ENCODE measurements at places on chromosomes 3 and 15.

DNA sequence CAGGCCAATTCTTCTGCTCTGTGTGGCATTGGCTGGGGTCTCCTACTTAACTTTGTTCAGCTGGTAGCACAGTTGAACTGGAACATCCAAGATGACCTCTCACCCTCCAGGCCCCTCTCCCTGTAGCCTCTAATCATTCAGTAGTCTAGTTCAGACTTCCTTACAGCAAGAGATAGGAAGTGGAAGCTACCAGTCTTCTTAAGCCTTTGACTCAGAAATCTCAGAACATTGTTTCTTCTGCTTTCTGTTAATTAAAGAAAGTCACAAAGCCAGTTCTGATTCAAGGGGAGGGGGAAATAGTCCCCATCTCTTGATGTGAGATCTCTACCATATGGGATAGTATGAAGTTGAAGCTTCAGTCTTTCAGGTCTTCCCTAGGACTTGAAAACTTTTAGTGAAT is 18.8 kb upstream of the SACM1L start:
- DNase-seq: no peak

DNA sequence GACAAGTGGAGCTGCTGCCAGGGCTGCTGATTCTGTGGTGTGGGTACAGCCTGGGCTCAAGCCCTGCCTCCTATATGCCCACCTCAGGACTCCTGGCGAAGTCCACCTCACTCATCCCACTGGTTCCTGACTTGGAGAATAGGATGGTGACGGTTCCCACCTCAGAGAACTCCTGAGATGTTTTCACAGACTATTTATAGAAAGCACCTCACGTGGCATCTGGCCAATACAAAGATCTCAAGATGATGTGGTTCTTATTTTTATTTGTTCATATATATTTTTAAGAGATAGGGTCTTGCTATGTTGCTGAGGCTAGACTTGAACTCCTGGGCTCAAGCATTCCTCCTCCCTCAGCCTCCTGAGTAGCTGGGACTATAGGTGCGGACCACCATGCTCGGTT is 236.9 kb upstream of the BHLHE40 start:
- DNase-seq: no peak

GRCh38 chr15:58584789-58585461 is 153.1 kb downstream of the LIPC start:
- no peak for DNase-seq

DNA sequence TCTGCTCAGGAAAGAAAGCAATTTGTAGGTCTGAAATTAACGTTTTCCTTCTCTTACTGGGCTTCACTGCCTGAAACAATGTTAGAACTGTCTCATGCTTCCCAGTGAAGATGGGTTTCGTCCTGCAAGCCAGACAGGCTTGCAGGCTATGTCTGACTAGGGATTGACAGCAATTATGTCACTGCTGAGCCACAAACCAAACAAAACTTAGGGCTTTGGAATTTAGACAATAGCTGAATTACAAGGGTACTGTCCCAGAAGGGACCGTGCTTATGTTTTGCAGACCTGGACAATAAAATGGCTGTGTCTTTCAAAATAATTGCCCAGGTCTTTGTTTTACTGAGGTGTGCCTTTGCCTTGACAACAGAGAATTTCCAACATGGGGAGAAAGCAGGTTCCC is 46.3 kb upstream of the CCDC80 start:
- no peak for DNase-seq

- DNase-seq: no peak
Measured at GRCh38 chr3:193896419-193896818, 239.5 kb upstream of the HES1 start.

GRCh38 chr15:59104602-59104911 is 389 bp upstream of the CCNB2 start:
- no peak for DNase-seq

GRCh38 chr3:169348929-169349621 is 314.4 kb downstream of the MECOM start:
- no peak for DNase-seq

- DNase-seq: no peak
Measured at GRCh38 chr3:193731656-193732055, 138.6 kb downstream of the OPA1 start.

DNA sequence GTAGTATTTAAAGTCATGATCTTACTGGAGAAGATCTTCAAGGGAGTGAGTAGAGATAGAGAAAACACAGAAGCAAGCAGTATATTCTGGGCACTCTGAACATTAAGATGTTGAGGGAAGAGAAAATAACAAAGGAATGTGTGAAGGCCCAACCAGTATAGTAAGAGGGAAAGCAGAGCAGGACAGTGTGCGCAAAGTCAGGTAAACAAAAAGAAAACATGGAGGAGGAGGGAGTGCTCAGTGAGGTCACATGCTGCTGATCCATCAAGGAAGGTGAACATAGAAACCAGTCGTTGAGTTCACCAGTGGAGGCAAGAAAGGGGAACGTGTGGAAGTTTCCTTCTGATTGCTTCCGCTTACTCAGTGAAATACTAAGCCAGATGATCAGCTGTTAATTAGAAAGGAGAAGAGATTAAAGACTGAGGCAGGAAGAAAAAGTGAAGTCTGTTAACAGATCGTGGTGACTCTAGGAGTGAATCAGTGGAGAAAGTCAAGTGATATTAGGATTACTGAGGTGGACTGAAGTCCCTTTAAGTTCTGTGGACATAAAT is 47.2 kb downstream of the OPA1 start:
- no peak for DNase-seq

GRCh38 chr15:99999282-100000070 is 266.2 kb upstream of the LYSMD4 start:
- DNase-seq: no peak

DNA sequence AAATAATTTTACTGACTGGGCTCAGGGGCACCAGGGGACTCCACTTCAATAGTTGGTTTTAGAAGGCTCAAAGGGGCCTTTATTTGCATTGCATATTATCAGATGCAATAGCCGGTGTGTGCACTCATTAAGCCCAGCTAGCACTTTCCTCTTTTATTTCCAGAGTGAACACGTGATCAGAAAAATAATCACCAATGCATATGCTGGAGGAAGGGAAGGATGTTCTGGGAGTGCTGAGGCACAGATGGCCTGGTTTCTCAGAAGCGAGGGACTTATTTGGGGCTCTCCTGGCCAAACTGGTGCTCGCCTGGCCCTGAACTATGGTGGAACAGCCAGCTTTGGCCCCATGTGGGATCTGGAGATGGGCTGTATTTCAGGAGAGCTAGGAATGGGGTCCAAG is 60.4 kb upstream of the SEC13 start:
- no peak for DNase-seq

GRCh38 chr3:165196577-165197480 is 645 bp upstream of the SLITRK3 start:
- no peak for DNase-seq

GRCh38 chr3:141710888-141711616 is 27.0 kb upstream of the RNF7 start:
- DNase-seq: peak; percentile 90

DNA sequence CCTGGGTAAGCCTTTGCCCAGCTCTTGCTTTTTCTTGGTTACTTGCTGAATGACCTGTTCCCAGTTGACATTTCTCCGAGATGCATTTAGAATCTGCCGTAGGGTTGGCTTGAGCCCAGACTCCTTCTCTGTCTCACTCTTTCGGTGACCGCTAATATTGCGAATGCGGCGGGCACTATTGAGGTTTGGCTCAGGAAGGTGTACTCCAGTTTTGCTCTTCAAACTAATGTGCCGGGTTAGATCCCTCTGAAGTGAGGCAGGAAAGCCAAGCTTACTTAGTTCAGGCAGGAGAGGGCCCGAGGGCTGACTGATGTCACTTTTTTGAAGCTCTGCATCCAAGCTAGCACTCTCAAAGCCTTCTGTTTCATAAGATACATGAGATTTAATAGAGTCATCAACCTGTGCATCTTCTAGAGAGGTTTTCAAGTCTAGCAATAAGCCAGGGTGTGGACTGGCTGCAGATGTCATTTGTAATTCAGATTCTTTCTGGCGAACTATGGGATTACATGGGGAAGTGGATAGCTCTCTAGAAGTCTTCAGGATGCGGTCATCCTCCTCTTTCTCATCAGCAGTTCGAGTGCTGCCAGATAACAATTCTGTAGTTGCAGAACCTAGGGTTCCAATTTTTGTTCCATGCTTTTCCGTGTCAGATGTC is 41.0 kb downstream of the ZNF106 start:
- no peak for DNase-seq

GRCh38 chr3:170440344-170440743 is 21.7 kb downstream of the CLDN11 start:
- DNase-seq: no peak

GRCh38 chr15:31871166-31871886 is 159.0 kb upstream of the CHRNA7 start:
- DNase-seq: peak; percentile 7

- no peak for DNase-seq
Measured at GRCh38 chr3:111047042-111047441, 24.6 kb upstream of the NECTIN3 start.

GRCh38 chr3:126021224-126021623 is 52.2 kb downstream of the ROPN1B start:
- DNase-seq: no peak

DNA sequence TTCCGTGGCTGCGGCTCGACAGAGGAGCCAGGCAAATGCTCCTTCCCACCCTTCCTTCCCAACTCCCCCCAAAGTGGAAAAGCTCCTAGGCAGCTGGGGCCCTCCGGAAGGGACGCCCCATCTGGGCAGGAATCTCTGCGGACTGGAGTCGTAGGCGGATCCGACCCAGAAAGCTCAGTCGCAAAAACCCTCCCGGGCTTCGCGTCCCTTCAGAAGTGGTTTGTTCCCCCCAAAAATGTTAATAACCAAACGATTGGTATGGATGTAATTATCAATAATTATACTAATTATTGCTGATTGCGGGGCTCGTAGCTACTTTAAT is 3.8 kb downstream of the RNU6-1 start:
- no peak for DNase-seq

- DNase-seq: peak; percentile 60
Measured at GRCh38 chr15:90233387-90234095, at the start of gene CIB1. Gene CIB1 (minus strand): TSS chr15:90233941. CDS start chr15:90233885, 56 bp downstream.

- DNase-seq: no peak
Measured at GRCh38 chr15:60790641-60791040, 311.7 kb upstream of the ICE2 start.

- DNase-seq: no peak
Measured at GRCh38 chr15:47588958-47589357, 128.3 kb upstream of the SEMA6D start.

DNA sequence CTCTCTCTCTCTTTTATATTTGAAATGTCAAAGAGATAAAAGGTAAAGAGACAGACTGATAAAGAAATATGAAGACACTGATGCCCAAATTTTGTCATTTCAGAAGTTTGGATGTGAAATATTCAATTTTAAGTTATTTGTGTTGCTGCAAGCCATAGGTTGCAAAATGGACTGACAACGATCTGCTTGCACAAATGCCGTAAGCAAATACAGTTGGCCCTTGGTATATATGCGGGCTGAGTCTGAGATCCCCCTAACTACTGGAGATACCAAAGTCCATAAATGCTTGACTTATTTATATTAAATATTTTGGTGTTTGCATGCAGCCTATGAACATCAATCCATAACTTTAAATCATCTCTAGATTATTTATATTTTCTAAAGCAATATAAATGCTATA is 1459.1 kb upstream of the ALCAM start:
- DNase-seq: no peak

DNA sequence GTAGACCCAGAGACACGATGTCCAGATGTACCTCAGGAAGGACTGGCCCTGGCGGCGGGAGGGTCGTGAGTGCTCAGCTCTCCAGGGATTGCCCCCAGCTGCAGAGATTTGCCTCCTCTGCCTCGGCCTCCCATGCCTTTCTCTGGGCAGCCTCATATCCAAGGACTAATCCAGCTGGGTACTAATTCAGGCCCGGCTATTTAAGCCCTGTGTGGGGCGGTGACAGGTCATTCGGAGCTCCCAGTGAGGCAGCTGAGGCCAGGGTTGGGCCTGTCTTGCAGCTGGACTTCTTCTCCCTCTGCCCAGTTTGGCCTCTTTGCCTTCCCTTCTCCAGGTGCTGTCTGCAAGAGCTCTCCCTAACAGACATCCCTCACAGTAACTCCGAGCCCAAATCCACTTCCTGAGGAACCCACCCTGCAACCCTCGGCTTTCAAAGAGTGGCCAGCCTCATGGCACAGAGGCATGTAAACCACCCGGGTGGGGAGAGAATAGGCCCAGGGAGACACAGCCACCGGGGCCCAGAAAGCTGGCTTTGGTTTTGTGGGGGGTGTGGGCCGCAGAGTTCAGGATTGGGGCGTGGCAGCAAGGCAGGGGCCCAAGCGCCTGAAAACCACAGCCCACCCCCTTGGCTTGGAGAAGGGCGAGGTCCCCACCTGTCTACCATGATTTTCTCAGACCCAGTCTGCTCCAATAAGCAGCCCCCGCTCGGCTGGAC is 85.8 kb downstream of the PPCDC start:
- DNase-seq: no peak

- no peak for DNase-seq
Measured at GRCh38 chr15:26115229-26115943, 252.3 kb upstream of the ATP10A start.

GRCh38 chr3:29242296-29242695 is 38.6 kb upstream of the RBMS3 start:
- no peak for DNase-seq

DNA sequence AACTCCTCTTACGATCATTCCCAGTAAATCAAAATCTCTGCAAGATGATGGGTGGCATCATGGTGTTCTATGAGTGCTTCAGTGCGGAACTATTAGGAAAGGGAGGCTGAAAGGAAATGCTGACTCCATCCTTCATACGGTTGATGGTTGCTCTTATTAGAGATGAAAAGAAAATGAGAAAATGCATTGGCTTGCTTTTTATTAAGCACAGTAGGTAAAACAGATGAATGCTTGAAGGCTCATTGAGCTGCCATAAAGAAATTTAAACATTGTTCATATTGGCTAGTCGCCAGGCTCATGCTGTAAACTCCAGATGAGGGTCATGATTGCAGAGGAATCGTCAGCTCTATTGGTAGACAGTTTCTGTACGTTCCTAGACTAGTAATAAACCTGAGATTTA is 115.8 kb downstream of the EPHA3 start:
- DNase-seq: no peak

DNA sequence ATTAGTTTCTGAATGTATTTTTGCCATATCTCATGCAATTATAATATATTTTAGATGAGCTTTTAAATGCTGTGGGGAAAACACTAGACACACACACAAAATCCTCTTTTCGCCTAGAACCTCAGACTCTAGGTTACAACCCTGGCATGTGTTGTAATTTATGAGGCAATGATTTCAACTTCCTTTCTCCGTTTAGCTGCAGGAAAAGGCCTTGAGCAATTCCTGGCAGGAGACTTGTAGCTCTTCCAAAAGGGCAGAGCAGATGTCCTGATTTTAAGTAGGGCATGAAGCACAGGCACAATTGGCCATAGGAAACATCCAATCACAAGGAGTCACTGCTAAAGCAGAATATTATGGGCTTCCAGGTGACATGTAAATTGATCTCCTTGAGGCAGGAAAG is 82.0 kb downstream of the GPR156 start:
- DNase-seq: peak; percentile 37

- DNase-seq: no peak
Measured at GRCh38 chr3:118810499-118811035, 224.1 kb downstream of the IGSF11 start.
